ENCODE measurements at places on chromosomes 16 and 17.

DNA sequence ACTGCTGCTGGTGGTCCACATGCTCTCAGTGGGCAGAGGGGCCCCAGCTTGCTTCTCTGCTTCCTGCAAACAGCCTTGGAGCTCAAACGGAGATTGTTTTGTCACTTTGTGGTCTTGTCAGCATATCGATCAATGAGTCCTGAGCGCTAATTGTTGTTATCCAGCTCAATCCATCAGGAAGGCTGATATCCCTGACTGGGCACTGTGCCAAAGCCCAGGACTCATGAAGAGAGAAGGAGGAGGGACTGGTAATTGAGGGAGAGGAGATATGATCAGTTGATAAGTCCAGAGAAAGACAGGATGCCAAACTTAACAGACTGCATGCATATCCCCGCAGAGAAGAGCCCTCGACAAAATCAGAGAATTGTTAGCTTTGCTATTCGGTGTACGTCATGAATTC lies 58.6 kb upstream of the DNAH9 start:
- DNase-seq, result no peak

- no peak for DNase-seq
These were observed 361.6 kb downstream of the WWOX start for GRCh38 chr16:78461087-78461486.

- DNase-seq, result no peak
These were observed 321.9 kb upstream of the ZFHX3 start for GRCh38 chr16:73369851-73370250.

DNA sequence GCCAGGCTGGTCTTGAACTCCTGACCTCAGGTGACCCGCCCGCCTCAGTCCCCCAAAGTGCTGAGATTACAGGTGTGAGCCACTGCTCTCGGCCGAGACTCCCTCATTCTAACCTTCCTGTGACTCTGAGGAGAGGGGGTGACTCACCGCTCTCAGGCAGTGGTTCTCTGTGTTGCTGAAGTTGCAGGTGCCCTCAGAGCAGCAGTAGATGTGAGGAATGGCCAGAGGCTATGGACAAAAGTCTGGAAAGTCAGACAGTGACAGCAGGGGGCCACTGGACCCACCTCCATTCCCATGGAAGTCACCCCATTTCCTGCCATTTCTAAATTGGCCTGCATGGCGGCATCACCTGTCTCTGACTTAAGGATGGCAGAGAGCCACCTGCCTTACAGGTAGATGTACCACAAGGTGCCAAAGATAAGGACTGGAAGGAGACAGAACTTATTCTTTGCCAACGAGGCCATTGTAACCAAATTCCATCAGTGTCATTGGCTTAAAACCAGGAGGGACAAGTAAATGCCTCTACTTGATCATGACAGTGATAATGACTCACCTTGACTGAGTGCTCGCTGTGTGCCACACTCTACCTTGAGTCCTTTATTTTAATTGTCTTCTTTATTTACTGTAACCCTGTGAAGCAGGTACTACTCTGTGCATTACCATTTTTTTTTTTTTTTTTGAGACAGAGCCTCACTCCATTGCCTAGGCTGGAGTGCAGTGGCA lies 15.3 kb upstream of the CNOT1 start:
- no peak for DNase-seq

- DNase-seq, result no peak
These were observed 1.4 kb upstream of the HS3ST3B1 start for GRCh38 chr17:14299280-14300141.

DNA sequence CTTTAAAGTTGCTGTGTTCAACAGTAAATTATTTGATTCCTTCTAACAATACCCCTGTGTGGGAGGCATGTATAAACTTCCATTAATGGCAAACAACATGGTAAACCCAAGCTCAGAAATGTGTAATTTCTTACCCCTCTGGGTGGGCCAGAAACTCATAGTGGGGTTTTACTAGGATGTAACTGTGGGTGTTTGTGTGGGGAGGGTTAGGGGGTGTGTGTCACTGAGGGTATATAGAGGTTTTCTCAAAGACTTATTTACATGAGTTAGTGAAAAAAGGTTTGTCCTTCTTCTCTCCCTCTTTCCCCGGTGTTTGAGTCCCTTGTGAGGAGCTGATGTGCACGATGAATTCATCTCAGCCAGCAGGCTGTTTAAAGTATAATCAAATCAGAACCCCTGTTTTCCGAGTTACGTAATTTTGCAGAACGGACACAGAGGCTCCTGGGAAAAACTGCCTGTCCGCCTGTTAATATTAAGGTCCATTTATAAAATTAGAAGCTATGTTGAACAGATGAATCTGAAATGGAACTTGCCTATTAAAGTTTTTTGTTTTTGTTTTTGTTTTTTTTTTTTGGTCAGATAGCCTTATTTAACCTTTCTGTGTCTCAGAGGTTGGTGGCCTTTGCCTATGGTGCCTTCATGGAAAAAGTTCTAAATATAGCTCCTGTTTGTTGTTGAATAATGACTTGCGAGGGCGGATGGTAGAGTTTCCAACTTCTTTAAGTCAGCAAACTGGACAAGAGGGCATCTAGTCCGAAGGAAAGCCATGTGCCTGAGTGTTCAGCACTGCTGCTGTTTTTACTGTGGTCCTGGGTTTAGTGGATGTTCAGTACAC lies 73.3 kb downstream of the MSI2 start:
- DNase-seq, result peak; percentile 22

DNA sequence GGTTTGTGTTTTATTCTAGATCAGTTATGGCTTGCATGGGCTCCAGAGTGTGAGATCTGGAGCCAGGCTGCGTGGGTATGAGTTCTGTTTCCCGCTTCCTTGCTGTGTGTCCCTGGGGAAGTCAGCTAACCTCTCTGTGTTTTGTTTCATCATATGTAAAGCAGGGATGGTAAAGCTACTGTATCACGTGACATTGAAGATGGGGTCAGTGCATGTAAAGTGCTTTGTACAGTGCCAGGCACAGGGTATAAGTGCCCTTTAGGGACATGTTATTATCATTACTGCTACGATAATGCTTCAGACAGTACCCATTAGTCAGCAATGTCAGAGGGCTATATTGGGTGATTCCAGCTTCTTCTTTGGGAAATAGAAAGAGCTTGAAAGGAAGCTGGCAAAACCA lies 186.2 kb downstream of the FOXL1 start:
- DNase-seq, result no peak

- DNase-seq, result no peak
These were observed 58.6 kb upstream of the ZFHX3 start for GRCh38 chr16:73106329-73107034.

DNA sequence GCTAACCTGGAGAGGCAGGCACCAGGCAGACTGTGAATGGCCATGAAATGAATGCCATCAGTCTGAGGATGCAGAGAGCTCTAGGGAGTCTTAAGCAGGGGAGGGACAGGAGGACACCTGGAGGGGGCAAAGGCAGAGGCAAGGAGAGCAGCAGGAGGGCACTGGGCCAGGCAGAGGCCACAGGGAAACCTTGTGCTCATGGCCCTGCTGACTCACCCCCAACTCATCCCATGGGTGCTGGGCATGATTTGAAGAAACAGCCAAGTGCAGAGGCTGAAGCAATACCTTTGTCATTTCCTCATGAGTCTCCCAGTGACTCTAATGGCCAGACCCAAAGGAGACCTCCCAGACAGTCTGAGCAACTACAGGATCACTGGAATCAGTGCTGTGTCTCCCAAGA lies 141.4 kb downstream of the TMEM132E start:
- DNase-seq, result no peak

DNA sequence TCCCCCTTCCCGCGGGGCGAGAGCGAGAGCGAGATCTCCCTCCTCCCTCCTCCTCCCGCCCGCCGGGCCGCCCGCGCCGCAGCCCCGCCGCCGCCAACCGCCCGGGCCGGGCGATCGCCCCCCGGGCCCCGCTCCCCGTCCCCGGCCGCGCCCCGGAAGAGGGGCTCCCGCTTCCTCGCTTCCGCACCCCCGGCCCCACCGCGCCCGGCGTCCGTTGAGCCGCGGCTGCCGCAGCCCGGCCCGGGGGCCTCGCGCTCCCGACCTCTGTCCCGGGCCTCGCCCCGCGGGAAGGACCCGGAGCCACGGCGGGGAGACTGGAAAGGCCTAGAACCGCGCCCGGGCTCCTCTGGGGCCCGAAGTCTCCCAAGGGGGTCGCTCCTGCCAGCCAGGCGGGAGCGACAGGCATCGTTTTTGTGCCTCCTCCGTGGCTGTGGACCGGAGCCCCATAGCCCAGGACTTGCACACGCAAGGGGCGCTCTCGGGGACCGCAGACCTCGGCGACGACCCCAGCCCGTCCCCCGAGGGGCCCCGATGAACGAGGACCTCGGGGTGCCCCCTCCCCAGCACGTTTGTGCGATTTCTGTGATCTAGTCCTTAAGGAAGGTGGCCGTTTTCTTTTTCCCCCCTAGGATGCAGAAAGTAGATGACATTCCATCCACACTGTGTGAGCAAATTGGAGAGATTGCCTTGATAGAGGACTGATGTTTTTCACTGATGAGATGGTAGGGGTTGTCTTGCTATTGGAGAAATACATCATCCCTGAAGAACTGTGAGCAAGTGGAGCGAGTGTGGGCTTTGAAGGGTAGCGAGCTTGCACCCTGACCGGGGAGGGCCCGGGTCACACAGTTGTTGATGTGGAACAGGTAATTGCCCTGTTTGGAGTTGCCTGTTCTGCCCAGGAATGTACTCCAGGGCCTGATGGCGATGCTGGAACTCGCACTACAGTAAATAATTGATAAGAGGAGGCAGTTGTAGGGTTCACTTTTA lies 611 bp downstream of the BANP start:
- no peak for DNase-seq

GRCh38 chr16:82011199-82011641 lies at the start of gene SDR42E1:
TSS of gene SDR42E1 (minus strand) at chr16:82011470. CDS start at chr16:82000858, 10,612 bp downstream.
- no peak for DNase-seq

GRCh38 chr17:4073983-4074830 lies 68.6 kb downstream of the ZZEF1 start:
- DNase-seq, result no peak

DNA sequence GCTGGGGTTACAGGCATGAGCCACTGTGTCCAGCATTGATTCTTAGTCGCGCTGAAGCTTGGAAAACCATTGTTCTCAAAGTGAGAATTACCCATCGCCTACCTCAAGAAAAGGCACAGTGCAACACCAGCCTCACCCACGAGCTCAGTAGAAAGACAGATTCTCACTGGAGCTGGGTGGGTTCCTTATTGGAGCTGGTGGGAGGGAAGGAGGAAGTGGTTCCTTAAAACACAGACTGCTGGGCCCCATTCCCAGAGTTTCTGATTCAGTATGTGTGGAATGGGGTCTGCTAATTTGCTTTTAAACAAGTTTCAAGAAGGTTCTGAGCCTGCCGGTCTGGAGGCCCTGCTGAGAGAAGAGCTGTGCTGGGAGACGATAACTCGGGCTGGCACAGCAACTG lies 264.7 kb downstream of the ENGASE start:
- DNase-seq, result no peak

- no peak for DNase-seq
These were observed 156.0 kb upstream of the MAF start for GRCh38 chr16:79756571-79756970.

GRCh38 chr16:21281698-21282389 lies 3.8 kb upstream of the CRYM start:
- no peak for DNase-seq

DNA sequence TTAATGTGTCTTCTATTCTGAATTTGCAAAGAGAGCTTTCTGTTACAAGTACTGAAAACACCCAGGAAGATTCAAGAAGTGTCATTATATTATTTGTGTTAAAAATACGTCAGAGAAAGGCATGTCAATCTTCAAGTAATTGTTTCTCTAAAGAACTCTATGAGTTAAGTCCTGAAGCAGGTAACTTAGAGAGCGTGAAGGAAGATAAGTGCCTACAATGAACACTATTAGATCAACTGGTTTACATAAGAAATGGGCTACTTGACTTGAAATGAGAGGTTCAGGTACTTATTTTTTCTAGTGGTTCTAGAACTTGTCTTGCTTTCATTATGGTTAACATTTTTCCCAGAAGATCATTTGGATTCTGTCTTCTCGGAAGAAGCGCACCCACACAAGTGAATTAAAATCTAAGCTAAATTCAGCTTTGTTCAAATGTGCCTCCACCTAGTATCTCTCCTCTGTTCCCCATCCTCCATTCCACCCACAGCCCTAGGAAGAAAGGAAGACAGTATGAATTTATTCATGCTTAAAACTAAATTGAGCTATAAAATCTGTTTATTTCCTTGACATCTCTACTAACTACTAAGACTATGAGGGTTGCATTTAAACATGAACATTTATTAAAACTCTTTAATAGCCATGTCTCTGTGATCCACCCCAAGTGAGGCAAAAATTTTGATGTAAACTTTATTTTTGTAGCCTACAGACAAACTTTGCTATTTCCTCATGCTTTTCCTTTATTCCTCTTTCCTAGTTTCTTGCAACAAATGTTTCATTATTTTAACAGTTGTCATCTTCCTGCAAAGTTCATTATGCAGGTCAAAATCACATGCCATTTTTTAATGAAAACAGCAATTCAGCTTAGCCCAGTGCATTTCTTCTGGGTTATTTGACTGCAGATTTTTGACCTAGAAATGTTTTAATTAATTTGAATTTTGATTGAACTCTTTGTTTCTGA lies 206.8 kb downstream of the KCNJ2 start:
- no peak for DNase-seq

GRCh38 chr16:88628512-88628974 lies 9.8 kb upstream of the IL17C start:
- peak; percentile 77 for DNase-seq

- no peak for DNase-seq
These were observed 147.2 kb upstream of the CACNG5 start for GRCh38 chr17:66687570-66688284.

- no peak for DNase-seq
These were observed 141.9 kb upstream of the NOG start for GRCh38 chr17:56451629-56452028.

- no peak for DNase-seq
These were observed 6.4 kb downstream of the PRKCB start for GRCh38 chr16:23842137-23842600.

DNA sequence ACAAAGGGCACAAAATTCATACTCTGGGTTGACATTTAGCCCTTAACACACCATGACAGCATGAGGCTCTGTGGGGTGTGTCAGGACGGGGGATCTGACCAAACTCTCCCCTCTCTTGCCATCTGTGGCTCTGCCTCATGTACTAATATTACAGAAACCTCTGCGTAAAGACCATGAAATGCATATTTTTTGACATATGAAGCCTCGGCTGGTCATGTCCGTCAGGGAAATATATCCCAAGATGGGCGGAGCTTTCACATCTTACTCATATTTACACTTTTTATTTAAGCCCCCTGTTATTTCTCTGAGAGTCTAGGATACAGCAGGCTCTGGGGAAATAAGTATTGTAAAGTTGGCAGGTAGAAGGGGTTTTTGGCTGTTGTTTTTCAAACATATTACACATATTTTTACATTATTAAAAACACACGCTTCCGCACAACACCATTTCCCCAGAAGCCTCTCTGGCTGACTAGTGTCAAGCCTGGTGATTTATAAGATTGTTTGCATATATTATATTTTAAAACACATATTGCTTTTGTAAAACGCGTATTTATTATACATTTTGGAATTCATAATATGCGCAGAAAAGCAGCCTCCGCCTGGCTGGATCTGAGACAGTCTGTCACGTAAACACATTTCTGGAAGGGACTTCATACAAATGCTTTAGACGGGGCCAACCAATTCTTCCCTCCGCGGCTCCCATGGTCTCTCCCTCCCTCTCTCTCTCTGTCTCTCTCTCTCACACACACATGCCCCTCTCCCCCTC lies 237.7 kb upstream of the ZFHX3 start:
- no peak for DNase-seq

- no peak for DNase-seq
These were observed 533 bp downstream of the RASD1 start for GRCh38 chr17:17495536-17496188.
